ENCODE measurements at places on chromosomes 5 and 9.

- no peak for DNase-seq
Measured at GRCh38 chr5:55850839-55851674, at the start of gene IL31RA. Gene IL31RA, plus strand, starts transcription at chr5:55851357. Its CDS starts 214 bp downstream, at chr5:55851571.

DNA sequence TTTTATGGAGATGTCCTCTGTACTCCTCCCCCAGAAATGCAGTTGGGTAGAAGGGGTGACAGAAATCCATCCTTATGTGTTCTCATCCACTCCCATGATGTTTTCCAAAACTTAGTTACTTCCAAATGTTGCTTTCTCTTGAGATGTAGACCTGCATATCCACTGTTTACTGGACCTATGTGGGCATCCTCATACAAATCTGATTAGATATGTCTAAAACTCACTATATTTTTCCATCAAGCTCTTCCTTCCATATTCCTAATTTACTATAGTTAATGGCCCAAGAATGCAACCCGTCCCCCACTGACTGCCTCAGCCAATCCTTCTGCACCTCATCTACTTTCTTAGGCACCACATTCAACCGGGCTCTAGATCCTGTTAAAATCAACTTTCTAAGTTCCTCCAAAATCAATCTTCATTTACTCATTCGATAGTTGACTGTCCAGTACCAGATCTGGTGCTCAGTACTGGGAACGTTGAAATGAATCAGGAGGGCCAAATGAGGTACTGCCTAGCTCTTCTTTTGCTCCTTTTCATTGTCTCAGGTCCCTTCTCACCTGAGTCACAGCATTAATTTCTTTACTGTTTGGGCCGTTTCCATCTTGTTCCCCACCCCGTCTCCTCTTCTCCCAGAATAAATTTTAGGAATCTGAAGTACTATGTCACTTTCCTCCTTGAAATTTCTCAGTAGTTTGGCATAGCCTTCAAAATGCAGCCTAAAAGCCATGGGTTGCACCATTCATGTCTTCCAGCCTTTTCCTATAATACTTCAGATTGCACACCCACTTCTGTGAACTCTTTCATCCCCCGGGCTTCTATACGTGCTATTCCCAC is 7.9 kb downstream of the PLK2 start:
- DNase-seq: no peak

DNA sequence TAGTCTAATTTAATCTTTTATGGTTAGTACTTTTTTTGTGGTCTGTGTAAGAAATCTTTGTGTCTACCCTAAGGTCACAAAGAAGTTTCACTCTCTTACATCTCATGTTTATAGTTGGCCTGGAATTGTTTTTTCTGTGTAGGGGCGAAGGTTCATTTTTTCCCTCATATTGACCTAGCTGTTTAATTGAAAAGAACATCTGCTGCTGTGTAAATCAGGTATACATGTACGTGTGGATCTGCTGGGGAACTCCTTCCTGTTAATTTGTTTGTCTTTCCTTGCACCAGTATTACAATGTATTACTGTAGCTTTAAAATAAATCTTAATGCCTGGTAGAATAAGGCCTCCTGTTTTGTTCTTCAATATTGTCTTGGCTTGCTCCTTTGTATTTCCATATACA is 37.8 kb downstream of the EXOSC2 start:
- DNase-seq: peak; percentile 19

DNA sequence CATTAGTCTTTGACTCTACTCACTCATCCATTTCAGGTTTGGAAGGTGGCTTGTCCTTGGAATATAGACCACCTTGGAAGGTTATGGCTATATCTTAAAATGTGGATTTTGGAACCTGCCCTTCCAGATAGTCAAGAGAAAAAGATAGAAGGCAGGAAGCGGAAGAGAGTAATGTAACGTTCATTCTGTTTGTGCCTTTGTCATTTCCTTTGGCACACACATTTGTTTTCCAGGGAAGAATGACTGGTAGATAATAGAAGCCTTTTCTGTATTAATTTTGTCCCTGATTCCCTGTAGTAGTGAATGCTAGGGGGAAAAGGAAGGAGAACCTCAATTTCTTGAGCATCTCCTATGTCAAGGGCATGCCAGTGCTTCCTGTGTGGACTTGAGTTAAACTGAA is 54.7 kb downstream of the PPIC start:
- no peak for DNase-seq

DNA sequence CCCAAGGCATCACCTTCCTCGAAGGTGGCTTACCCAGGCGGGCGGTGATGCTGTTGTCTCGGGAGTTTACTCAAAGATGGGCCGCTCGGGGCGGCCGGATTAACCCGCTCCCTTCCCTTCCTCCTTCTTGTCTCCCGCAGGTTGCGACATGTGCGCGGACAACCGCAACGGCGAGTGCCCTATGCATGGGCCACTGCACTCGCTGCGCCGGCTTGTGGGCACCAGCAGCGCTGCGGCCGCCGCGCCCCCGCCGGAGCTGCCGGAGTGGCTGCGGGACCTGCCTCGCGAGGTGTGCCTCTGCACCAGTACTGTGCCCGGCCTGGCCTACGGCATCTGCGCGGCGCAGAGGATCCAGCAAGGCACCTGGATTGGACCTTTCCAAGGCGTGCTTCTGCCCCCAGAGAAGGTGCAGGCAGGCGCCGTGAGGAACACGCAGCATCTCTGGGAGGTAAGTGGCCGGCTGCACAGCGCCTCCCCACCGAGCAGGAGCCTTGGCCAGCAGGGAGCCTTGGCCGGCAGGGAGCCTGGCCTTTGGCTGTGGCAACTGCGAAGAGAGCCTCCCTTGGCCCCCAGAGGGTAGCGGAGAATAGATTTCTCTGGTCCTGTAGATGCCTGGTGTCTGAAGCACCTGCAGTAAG is 10.6 kb downstream of the PRDM6 start:
- no peak for DNase-seq

Data from NCI-H1105 (cell line).